ENCODE measurements at places on chromosomes 7 and 10. TPM values are rescaled to one million over a fixed set of nuclear protein-coding genes. Genes with fewer than 3 reads are reported as not detected.

DNA sequence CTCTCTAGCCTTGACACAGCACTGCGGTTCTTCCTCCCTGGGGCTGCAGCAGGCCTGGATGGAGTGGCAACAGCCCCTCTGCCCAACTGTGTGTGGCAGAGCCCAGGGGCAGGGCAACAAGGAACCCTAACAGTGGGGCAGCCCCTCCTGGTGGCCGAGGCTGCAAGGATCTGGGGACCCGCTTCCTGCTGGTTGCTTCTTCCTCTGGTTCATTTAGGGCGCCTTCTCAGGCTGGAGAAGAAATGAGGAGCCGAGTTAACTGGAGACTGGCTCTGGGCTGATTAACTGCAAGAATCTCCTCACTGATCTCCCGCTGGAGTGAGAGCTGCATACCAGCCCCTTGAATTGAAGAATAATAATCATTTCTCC lies 80.1 kb upstream of the EMX2 start:
- DNase-seq: no peak

Gene HOXA1
- total RNA-seq: 0.12 TPM

Gene GIMAP6
- 2.2 TPM for total RNA-seq

- DNase-seq: no peak
Observed at GRCh38 chr10:72370201-72370722, 15.5 kb upstream of the DNAJB12 start.

GRCh38 chr7:85289279-85289678 lies 102.4 kb upstream of the SEMA3D start:
- DNase-seq: no peak

DNA sequence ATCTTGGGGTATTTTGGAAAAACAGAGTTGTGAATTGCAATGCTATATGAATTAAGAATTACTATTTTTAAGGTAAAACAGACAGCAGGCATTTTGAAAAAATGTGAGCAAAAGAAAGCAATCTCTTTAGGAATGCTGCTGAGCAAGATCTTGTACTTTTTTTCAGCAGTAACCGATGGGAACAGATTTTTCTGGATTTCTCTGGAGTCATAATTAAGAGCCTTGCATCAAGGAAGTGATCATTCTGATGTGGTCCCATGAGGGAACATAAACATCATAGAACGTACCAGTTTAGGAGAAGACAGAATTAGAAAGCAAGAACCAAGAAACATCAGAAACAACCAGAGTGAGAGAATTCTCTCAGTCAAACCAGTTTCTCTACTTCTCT lies 157.0 kb upstream of the AGR3 start:
- no peak for DNase-seq

Gene HMX3
- not detected for total RNA-seq
